Naive thymus-derived CD8-positive, alpha-beta T cell (primary cell): ENCODE measurements at places on chromosomes 13 and 19. TPM values are rescaled to one million over a fixed set of nuclear protein-coding genes. Genes with fewer than 3 reads are reported as not detected.

The SPATA13 gene
- 120 TPM for total RNA-seq

DNA sequence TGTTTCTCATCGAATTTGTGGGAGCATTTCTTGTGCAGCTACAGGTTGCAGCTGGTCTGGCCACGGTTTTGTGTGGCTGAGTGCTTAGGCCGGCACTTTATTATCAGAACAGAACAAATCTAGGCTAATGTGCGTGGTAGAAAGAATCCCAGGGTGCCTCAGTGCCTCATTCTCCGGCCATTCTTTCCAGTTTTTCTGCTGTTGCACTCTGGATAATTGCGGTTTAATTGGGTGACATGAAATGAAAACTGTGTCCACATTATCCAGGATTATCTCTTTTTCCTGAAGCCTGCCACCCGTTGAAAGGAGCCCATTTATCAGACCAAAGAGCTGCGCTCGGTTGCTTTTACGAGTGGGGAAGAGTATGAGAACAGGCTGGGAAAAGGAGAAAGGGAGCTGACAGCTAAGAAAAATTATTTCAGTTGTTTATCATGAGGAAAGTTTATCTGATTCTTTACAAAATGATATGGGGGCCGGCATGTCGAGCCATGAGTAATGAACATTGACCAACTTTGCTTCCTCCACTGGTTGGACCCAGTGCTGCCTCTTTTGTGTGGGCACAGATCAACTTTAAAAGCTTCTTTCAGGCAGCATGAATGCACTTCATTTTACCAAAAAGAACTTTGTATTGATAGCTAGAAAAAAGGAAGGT is 117.0 kb upstream of the SOX21 start:
- no peak overlapping the region for H3K4me3 ChIP-seq
- no peaks in the 10 kb centered on the region for H3K4me1 ChIP-seq
- peaks cover 14% of the 10 kb centered on the region for H3K27me3 ChIP-seq
- H3K36me3 ChIP-seq, result no peaks in the 10 kb centered on the region
- no peak for DNase-seq

- no peak overlapping the region for H3K27ac ChIP-seq
- no peaks in the 10 kb centered on the region for H3K36me3 ChIP-seq
- H3K4me3 ChIP-seq, result no peak overlapping the region
- peaks cover 21% of the 10 kb centered on the region for H3K27me3 ChIP-seq
Measured at GRCh38 chr13:75076476-75076875, 405.5 kb downstream of the TBC1D4 start.

DNA sequence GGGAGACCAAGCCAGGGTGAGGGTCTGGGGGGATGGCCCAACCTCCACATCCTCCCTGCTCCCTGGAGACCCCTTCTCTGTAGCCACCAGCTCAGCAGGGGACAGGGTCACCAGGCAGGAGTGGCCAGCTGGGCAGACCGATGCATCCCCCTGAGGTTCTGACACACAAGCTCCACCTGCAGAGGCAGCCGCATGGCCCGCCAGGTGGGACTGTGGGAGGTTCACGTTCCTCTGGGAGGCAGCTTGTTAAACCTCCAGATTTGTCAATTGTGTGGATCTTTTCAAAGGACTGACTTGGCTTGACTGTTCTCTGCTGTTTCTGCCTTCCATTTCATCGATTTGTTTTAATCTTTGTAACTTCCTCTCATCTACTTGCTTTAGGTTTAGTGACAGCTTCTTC is 8.1 kb downstream of the POLRMT start:
- peaks cover 7% of the 10 kb centered on the region for H3K4me1 ChIP-seq
- DNase-seq, result no peak
- no peak overlapping the region for H3K27ac ChIP-seq
- no peaks in the 10 kb centered on the region for H3K27me3 ChIP-seq
- peaks cover 7% of the 10 kb centered on the region for H3K36me3 ChIP-seq
- no peak overlapping the region for H3K4me3 ChIP-seq

- no peaks in the 10 kb centered on the region for H3K36me3 ChIP-seq
- no peak overlapping the region for H3K27ac ChIP-seq
- H3K4me3 ChIP-seq, result no peak overlapping the region
- no peak for DNase-seq
- peaks cover 20% of the 10 kb centered on the region for H3K27me3 ChIP-seq
- H3K4me1 ChIP-seq, result no peaks in the 10 kb centered on the region
Measured at GRCh38 chr19:33724021-33724720, 72.5 kb upstream of the KCTD15 start.

DNA sequence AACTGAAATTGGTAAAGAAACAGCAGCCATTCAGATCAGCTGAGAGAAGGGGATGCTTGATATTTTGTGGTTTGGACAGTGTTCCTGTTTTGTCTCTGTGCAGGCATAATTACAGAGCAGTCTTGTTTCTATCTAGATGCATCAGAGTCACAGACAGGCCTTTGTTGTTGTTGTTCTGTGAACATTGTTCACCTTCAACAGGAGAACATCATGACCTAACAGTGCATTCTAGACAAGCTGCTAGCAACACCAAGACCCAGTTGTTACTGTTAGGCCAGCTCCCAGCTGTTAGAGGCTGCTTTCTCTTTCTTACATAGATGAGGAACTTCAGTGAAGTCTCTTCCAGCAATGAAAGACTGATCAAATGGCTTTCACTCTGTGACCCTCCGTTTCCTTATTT is 8.5 kb upstream of the LSR start:
- peaks cover 30% of the 10 kb centered on the region for H3K4me1 ChIP-seq
- no peaks in the 10 kb centered on the region for H3K27me3 ChIP-seq
- H3K27ac ChIP-seq, result peak overlapping the region; percentile 91
- peaks cover 19% of the 10 kb centered on the region for H3K36me3 ChIP-seq

DNA sequence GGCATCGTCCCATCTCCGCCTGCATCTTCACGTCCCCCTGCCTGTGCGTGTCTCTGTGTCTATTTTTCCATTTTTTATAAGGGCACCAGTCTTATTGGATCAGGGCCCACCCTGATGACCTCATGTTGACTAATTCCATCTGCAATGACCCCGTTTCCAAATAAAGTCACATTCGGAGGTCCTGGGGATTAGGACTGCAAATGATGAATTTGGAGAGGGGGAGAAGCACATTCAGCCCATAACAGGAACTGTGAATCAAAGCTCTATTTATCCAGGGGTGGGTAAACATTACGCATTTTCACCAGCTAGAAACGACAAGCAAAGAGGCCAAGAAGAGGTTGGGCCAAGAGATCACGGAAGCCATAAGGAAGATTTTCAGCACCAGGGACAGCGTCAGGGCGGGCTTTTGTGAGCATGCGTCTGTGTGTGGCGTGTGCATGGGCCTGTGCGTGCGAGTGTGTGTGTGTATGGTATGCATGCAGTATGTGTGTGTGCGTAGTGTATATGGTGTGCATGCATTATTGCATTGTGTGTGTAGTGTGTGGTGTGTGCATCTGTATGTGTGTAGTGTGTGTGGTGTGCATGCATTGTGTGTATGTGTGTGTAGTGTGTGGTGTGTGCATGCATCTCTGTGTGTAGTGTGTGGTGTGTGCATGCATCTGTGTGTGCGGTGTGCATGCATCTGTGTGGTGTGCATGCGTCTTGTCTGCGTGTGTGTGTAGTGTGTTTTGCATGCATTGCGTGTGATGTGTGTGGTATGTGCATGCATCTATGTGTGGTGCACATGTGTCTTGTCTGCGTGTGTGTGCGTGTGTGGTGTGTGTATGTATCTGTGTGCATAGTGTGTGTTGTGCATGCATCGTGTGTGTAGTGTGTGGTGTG is 19.6 kb downstream of the CELF5 start:
- DNase-seq, result peak; percentile 22
- no peak overlapping the region for H3K27ac ChIP-seq
- H3K4me1 ChIP-seq, result no peaks in the 10 kb centered on the region
- no peak overlapping the region for H3K4me3 ChIP-seq
- H3K36me3 ChIP-seq, result no peaks in the 10 kb centered on the region
- H3K27me3 ChIP-seq, result peaks cover 5% of the 10 kb centered on the region

DNA sequence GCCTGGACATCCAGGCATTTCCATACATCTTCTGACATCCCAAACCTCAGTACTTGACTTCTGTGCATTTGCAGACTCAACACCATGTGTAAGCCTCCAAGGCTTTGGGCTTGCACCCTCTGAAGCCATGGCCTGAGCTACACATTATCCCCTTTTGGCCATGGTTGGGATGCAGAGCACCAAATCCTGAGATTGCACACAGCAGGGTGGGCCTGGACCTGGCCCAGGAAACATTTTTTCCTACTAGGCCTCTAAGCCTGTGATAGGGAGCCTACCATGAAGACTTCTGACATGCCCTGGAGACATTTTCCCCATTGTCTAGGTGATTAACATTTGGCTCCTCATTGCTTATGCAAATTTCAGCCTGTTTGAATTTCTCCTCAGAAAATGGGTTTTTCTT is 853.4 kb upstream of the SPRY2 start:
- no peak overlapping the region for H3K4me3 ChIP-seq
- H3K36me3 ChIP-seq, result no peaks in the 10 kb centered on the region
- no peaks in the 10 kb centered on the region for H3K4me1 ChIP-seq
- no peak overlapping the region for H3K27ac ChIP-seq
- no peaks in the 10 kb centered on the region for H3K27me3 ChIP-seq

DNA sequence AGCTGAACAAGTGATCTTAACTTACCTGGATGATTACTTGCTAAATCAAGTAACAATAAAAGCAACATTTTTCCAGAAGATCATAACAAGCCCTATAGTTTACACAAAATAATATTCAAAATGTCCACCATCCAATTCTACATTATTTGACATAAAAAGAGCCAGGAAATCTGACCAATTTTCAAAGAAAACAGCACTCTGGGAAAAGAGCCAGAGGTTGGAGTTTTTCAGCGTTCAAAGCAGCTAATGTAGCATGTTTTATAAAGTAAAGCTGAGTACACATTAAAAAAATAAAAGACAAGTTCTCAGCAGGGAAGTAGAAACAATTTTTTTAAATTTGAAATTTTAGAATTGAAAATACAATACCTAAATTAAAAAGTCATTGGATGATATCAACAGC is 62.6 kb downstream of the UFM1 start:
- no peaks in the 10 kb centered on the region for H3K36me3 ChIP-seq
- H3K27ac ChIP-seq, result no peak overlapping the region
- H3K27me3 ChIP-seq, result peaks cover 4% of the 10 kb centered on the region
- peaks cover 5% of the 10 kb centered on the region for H3K4me1 ChIP-seq

The ZNF283 gene
- total RNA-seq, result 24.2 TPM

DNA sequence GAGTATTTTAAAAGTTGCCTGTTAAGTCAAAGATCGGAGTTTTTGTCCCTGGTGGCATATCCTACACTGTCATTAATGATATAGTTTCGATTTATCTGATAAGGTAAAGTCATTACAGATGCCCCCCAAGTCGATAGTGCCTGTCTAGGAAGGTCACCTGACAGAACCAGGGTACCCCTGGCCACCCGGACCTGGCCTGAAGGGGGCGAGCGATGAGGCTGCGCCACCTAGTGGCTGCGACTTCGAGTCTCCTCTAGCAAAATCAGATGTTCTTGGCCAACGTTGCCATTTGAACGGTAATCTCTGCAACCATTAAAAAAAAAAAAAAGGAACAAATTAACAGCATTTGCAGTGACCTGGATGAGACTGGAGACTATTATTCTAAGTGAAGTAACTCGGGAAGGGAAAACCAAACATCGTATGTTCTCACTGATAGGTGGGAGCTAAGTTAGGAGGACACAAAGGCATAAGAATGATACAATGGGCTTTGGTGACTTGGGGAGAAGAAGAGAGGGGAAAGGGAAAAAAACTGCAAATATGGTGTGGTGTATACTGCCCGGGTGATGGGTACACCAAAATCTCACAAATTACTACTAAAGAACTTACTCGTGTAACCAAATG is 565.1 kb downstream of the LIG4 start:
- H3K4me1 ChIP-seq, result no peaks in the 10 kb centered on the region
- H3K4me3 ChIP-seq, result no peak overlapping the region
- no peak overlapping the region for H3K27ac ChIP-seq
